ENCODE measurements at places on chromosomes 12 and 14. TPM values are rescaled to one million over a fixed set of nuclear protein-coding genes. Genes with fewer than 3 reads are reported as not detected.

DNA sequence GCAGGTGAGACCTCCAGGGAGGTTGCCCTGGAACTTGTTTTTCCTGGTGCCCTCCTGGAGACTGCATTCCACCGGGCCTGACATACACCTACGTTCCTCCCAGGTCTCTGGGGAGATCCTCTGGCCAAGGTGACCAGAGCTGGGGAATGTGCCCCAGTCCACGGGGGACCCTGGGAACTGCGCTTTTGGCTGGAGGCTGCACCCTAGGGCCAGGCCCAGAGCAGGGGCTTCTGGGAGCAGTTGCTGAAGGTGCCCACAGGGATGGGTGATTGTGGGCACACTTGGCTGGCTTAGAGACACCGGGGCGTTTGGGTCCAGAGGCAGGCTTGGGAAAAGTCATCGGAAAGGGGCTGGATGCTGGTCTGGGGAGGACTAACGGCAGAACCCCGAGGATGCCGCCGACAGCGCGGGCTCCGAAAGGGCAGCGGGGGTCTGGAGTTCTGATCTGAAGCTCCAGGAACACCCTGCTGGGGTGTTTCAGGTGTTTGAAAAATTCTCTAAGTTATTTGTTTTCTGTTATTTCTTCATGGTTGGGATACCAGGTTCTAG, 36.5 kb upstream of the TDRD9 start:
- no peak for DNase-seq
- H3K4me1 ChIP-seq: no peaks in the 10 kb centered on the region
- H3K27me3 ChIP-seq: no peaks in the 10 kb centered on the region
- no peak overlapping the region for H3K4me3 ChIP-seq

- no peaks in the 10 kb centered on the region for H3K36me3 ChIP-seq
- H3K27me3 ChIP-seq: no peaks in the 10 kb centered on the region
- no peak for DNase-seq
- no peaks in the 10 kb centered on the region for H3K4me1 ChIP-seq
- no peak overlapping the region for H3K4me3 ChIP-seq
Measured at GRCh38 chr12:33480366-33480765, 40.7 kb upstream of the SYT10 start.

Gene DACT1
- 43.6 TPM for total RNA-seq

Gene TMEM63C
- 0.06 TPM for total RNA-seq

Gene SLC38A4
- 0.65 TPM for total RNA-seq

Gene ATN1
- 146 TPM for total RNA-seq

Data from aorta (tissue), 5 donors.